Ascending aorta (tissue), 2 donors: ENCODE measurements at places on chromosomes 12 and 14. TPM values are rescaled to one million over a fixed set of nuclear protein-coding genes. Genes with fewer than 3 reads are reported as not detected.

The TMEM253 gene
- not detected for total RNA-seq

The CCDC88C gene
- total RNA-seq = 9.2 TPM

The KRT81 gene
- total RNA-seq = not detected

- DNase-seq = no peak
- no peak overlapping the region for H3K4me3 ChIP-seq
- no peaks in the 10 kb centered on the region for H3K36me3 ChIP-seq
- H3K27me3 ChIP-seq = no peaks in the 10 kb centered on the region
- no peaks in the 10 kb centered on the region for H3K4me1 ChIP-seq
Observed at GRCh38 chr14:37203423-37203822, 5.7 kb downstream of the MIPOL1 start.

GRCh38 chr12:13062669-13063068 is 18.5 kb downstream of the FAM234B start:
- H3K36me3 ChIP-seq = peaks cover 28% of the 10 kb centered on the region
- no peaks in the 10 kb centered on the region for H3K27me3 ChIP-seq
- H3K4me3 ChIP-seq = no peak overlapping the region
- no peak for DNase-seq
- no peak overlapping the region for H3K27ac ChIP-seq

DNA sequence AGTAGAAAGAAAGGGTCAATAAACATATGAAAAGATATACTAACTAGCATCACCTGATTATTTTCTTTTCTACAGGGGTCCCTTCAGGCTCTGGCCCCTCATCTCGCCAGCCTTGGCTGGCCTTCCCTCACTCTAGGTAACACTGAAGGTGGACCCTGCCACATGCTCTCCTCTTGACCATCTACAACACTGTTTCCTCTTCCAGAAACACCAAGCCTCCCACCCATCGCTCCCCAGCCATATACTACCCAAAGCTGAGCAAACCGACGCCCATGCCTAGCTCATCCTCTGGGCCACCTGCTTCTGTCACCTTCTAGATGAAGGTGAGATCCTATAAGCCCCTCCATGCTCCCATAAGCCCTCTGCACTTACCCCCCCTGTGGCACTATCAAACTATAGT is 14.8 kb downstream of the ANAPC5 start:
- no peaks in the 10 kb centered on the region for H3K4me1 ChIP-seq
- H3K36me3 ChIP-seq = peaks cover 47% of the 10 kb centered on the region
- H3K27me3 ChIP-seq = no peaks in the 10 kb centered on the region
